NCI-H2081 (cell line): ENCODE measurements at places on chromosomes 16 and 17.
A peak's percentile ranks its signal among the peaks of the same experiment; 100 is the strongest.

DNA sequence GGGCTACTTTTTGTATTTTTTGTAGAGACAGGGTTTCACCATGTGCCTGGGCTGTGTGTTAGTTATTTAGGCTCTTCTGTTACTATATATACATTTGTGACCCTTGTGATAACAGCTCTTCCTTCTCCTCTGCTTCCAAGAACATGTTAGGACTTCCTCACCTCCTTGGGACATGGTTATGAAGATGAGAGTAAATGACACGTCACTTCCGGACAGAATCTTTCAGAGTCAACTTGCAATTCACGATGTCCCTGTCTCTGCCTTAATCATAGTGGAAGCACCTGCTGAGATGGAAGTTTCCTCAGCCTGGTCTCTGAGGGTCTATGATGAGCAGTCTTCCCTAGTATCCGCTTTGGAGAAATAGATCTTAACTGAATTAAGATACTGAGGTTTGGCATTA is 42.9 kb downstream of the CCDC42 start:
- DNase-seq: no peak

GRCh38 chr17:6374271-6374691 is 60.6 kb downstream of the AIPL1 start:
- DNase-seq: no peak

DNA sequence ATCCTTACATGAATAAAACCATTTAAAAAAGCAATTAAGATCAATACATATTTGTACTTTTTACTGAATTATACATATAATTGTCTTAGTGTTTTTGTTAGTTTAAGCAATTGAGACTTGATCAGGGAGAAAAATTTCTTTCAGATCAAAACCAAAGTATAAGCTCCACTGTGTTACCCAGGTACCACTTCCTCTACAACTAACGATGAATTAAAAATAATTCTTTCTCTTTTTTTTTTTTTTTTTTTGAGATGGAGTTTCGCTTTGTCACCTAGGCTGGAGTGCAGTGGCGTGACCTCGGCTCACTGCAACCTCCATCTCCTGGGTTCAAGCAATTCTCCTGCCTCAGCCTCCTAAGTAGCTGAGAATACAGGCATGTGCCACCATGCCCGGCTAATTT is 6.8 kb downstream of the FBXO47 start:
- DNase-seq: no peak

GRCh38 chr16:75345711-75346110 is 87.6 kb downstream of the CFDP1 start:
- no peak for DNase-seq

DNA sequence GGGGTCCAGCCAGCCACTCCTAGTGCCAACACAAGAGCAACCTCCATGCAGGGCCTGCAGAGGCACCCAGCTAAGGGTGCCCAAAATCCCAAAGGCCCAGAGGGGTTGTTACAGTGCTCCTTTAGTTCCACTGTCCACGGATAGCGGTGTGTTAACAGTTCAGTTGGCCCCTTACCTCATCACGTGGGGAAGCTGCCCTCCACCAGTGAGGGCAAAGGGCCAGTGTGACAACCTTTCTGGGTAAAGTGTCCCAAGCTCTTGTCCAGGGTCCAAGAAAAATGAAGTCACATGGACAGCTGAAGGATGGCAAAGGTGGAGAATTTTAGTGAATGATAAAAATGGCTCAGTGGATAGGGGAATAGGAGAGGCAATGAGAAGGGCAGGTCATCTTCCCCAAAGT is 8.7 kb upstream of the MKS1 start:
- DNase-seq: no peak

DNA sequence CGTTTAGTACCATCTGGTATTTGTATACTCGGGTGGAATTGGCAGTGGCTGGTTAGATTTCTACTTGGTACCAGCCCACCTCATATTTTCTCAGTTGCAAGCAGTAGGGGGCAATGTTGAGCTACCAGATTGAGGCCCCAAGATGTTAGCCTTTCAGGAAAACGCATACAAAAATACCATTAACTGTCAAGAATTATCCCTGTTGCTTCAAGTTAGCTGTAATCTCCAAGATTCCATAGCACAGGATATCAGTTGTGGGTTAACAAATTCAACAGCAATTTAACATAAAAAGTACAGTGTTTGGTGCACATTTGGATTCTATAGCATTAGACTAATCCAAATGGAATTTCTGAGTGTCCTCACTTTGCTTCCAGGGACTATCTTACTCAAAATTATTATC is 188.2 kb downstream of the FTO start:
- peak; percentile 32 for DNase-seq

- DNase-seq: no peak
Measured at GRCh38 chr17:72430611-72431432, 310.0 kb downstream of the SOX9 start.

- no peak for DNase-seq
Measured at GRCh38 chr17:75850928-75851692, 4.0 kb downstream of the WBP2 start.

GRCh38 chr16:5196204-5196603 is 98.6 kb upstream of the EEF2KMT start:
- no peak for DNase-seq

DNA sequence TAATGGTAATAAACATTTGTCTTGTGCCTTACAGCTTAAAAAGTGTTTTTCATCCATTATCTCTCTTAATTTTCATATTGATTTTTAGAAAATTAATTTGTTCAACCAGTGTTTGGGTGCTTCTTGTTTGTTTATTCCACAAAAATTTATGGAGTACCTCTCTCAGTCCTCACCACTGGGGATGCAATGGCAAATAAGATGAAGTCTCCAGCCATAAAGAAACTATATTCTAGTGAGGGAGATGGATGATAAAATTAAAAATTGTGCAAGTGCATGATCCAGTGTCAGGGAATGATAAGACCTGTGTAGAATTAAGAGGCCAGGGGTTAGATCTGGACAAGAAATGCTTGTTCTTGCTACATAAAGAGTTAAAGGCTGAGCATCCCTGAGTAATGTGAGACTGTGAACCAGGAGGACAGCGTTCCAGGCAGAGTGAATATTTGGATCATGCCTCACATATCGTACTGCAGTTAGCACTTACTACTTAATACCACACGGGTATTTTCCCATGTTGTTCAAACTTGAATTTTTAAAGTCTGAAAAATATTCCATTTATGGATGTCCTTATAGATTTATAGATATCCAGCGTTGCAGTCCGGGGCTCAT is 535.7 kb upstream of the HSBP1 start:
- no peak for DNase-seq

GRCh38 chr16:84583995-84584394 is 33.9 kb downstream of the COTL1 start:
- DNase-seq: no peak

DNA sequence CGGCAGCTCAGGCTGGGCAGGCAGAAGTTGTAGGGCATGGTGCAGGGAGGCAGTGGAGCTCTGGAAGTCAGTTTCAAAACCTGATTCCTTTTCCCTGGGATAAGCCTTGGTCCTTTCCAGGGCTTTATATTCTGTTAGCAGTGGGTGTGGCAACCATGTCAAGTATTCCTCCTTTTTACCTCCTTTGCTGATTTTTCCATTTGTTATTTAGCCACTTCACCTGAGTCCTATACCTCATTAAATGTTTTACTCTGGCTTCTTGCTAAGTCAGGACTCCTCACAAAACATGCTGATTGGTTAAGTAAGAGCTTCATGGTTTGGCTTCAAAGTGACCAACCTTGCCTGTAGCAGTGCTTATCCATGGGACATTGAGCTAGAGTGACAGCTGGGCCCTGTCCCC is at the start of gene KRT33B:
KRT33B (minus strand) TSS at position 101 of the 400 bp plus-strand sequence; CDS start at position 38, 63 bp downstream.
- no peak for DNase-seq

GRCh38 chr17:6526362-6527152 is 29.8 kb downstream of the PITPNM3 start:
- DNase-seq: no peak

- no peak for DNase-seq
Measured at GRCh38 chr16:87196231-87196630, 121.0 kb downstream of the C16orf95 start.

DNA sequence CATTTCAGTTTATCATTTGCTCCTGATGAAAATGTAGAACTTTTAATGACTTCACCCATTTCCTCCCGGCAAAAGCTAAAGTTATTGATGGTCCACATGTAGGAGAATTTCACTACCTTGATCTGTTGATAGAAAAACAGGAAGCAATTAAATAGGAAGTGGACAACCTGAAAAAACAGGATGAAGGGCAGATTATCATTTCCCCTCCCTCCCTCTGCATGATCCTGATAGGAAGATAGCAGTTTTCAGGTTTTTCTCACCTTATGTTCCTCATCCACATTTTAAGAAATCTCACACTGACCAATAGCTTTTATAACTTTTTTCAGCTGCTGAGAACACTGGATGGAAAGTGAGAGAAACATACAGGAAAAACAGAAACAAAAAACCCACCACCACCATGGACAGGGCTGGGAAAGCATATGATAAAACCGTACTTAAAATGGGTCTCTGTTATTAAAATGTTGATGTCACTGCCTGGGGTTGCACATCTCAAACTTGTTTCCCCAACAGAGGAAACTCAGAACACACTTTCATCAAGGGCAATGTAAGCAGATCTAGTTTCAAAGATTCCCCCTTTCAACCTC is 46.4 kb downstream of the NXPH3 start:
- no peak for DNase-seq

DNA sequence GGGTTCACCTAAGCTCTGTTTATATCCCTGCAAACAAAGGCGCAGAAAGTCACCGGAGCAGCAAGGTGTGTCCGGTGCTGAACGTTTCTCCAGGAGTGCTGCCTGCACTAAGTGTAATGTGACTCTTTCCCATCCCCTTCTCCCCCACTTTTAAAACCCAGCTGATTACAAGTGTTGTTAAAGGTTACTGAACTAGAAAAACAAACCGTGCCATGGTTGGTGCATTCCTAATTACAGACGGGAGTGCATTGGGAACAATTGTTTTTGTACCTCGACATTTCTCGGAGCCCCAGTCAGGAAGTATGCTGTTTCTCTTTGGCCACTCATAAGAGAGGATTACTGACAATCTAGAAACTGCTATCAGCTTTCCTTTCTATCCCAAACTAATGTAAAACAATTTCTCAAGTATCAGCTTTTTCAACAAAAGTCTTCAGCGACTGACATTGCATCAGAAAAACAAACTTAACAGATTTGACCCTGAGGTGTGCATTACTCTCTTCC is 441.0 kb upstream of the SALL1 start:
- DNase-seq: peak; percentile 9

- no peak for DNase-seq
Measured at GRCh38 chr16:79365702-79366101, 234.8 kb downstream of the MAF start.

DNA sequence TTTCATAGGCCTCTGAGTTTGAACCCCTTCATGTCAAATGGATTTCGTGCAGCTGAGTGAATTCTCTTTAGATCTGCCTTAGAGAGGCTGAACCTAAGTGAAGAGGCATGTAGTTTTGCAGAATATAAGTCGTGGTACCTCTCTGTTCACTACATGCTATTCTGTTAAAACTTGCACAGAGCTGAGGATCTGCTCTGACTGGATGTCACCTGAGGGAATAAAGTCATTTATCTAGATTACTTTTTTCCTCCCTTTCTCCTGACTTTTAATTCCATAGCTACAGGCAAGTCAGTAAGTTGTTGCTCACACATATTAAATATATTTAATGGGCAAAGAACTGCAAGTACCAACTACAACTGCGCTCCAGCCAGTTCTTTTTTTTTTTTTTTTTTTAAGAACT is 64.7 kb downstream of the WNT3 start:
- no peak for DNase-seq

DNA sequence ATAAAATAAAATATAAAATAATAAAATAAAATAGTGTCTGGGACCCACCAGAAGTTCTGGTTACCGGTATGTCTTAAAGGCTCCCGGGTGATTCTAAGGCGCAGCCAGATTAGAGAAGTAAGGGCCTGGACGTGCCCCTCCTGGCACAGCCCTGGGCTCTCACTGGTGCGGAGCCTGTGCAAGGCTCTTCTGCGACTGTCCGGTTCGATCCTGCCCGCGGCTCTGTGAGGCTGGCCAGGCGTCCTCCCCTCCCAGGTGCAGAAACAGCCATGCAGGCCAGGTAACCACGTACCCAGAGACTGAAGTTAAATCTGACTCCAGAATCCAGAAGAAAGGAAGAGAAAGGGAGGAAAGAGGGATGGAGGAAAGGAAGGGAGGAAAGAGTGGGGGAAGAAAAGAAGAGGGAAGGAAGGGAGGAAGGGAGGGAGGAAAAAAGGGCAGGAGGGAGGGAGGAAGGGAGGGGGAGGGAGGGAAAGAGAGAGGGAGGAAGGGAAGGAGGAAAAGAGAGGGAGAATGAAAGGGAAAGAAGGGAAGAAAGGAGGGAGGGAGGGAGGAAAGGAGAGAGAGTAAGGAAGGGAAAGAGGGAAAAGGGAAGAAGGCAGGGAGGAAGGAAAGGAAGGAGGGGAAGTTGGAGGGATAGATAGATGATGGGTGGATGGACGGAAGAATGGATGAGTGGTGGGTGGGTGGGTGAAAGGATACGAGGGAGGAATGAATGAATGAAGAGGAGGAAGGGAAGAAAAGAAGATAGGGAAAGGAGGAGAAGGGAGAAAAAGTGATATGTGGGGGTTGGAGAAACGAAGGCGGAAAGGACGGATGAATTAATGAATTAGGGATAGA is 42.3 kb downstream of the C16orf82 start:
- DNase-seq: no peak

DNA sequence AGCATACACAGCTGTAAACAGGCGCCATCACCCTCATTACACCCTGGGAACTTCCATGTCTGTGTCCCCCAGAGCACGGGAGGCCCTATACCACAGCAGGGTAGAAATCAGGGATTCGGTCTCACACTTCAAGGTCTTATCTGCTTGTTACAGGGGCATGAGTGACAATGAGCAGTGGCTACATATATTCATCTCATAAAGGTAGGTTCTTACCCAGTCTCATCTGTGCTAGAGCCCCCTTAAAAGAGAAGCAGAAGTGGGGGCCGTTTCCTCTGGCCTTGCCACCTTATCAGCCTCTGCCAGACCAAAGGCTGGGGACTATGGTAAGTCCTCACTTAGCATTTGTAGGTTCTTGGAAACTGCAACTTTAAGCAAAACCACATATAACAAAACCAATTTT is 46.5 kb downstream of the IRX5 start:
- no peak for DNase-seq

DNA sequence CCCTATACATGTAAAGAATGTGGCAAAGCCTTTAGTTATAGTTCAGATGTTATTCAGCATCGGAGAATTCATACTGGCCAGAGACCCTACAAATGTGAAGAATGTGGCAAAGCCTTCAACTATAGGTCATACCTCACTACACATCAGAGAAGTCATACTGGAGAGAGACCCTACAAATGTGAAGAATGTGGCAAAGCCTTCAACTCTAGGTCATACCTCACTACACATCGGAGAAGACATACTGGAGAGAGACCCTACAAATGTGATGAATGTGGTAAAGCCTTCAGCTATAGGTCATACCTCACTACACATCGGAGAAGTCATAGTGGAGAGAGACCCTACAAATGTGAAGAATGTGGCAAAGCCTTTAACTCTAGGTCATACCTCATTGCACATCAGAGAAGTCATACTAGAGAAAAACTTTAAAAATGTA is 42.5 kb downstream of the ZNF267 start:
- no peak for DNase-seq

DNA sequence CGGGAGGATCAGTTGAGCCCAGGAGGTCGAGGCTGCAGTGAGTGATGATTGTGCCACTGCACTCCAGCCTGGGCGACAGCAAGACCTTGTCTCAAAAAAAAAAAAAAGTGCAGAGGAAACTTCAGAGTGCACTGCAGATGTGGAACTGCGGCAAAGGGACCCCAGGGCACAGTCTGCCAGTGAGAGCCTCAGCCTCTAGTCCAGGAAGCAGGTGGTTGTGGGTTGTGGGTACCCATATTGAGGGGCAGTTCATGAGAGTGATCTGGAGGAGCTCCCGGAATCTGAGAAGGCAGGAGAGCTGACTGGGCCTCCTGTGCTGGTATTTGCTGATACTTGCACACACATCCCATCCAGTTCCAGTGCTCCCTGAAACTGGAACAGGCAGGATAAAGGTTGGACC is 13.1 kb downstream of the FOXN1 start:
- DNase-seq: no peak
